Myocyte (in vitro differentiated cells): ENCODE measurements at places on chromosomes 7 and 10.

DNA sequence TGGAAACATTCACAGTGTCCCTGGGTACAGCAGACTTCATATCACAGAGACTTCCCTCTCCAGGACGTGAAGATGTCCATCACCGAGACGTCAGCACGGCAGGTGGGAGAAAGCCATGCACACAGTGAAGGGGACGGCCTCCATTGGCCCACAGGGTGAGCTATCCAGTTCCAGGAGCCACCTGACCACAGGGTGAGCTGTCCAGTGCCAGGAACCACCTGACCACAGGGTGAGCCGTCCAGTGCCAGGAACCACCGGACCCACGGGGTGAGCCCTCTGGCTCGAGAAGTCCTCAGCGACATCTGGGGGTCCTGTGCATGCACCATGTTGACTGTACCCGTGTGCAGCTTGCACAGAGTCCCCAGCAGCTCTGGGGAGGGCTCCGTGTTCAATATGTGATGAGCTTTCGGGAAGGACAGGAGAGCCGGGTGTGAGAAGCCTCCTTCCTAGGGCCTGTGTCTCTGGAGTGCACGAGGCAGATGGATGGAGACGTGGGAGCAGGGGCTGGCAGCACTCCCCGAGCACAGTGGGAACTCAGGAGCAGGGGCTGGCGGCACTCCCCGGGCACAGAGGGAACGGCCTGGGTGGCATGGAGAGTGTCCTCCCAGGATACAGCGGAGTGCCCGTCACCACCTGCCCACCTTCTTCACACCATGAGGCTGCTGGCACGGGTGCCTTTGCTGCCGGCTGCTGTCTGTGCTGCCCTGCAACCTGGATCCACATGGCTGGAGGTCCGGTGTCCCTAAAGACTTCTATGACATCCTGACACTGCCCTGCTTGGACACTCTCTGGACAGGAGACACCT lies 616.2 kb downstream of the DNAJB6 start:
- DNase-seq, result no peak

GRCh38 chr10:11705722-11706121 lies 36.5 kb upstream of the ECHDC3 start:
- no peak for DNase-seq

DNA sequence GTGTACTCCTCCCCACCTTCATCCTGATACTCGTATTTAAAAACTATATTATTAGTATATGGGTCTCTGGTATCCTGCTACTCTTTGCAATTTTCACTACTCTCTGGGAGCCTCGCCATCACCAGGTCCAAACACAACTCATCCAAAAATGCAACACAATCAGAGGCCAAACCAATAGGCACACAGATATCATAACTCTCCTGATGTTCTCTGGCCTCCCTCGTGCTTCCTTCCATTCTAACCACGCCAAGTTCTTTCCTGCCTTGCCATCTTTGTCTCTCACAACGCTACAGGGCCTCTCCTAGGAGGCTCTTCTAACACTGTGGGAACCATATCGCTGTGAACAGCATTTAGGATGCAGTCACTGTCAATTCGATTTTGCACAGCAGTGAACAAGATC lies 7.3 kb downstream of the RHEB start:
- DNase-seq, result no peak

- DNase-seq, result no peak
These were observed 308.2 kb downstream of the AUTS2 start for GRCh38 chr7:69906283-69906995.

- no peak for DNase-seq
These were observed 39.4 kb upstream of the GRB10 start for GRCh38 chr7:50822110-50822509.

GRCh38 chr7:130268463-130269317 lies 2.0 kb downstream of the CPA2 start:
- no peak for DNase-seq

- DNase-seq, result peak; percentile 32
These were observed 60.1 kb upstream of the ZPBP start for GRCh38 chr7:50153148-50153547.
